ENCODE measurements at places on chromosomes 4 and X.
A peak's percentile ranks its signal among the peaks of the same experiment; 100 is the strongest.

- DNase-seq, result no peak
Observed at GRCh38 chrX:108947205-108947604, 210.8 kb upstream of the IRS4 start.

GRCh38 chr4:59553721-59554091 is 1646.4 kb upstream of the ADGRL3 start:
- DNase-seq, result no peak

DNA sequence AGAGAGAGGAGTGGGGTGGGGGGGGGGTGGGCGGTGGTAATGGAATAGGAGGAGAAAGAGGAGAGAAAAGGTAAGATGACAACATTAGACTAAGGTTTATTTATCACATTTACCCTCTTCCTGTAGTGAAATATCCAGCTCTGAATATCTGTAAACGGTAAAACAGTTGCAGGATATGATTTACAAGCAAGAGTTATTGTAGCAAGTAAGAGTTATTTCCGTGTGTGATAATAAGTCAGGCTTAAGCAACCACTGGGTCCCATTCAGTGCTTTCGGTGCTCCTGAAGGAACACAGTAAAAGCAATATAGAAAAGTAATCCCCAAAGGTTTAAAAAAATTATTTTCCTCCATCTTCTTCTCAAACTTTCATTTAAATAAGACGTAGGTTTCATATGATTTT is 103.6 kb downstream of the MANBA start:
- no peak for DNase-seq

DNA sequence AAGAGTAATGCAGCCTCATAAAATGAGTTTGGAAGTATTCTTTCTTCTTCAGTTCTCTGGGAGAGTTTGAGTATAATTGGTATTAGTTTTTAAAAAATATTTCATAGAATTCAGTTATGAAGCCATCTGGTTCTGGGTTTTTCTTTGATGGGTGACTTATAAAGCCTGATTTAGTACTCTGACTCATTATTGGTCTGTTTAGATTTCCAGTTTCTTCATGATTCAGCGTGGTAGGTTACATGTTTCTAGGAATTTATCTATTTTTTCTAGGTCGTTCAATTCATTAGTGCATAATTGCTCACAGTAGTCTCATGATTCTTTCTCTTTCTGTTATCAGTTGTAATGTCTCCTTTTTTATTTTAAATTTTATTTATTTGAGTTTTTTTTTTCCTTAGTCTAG is 111.2 kb downstream of the CEP44 start:
- no peak for DNase-seq

DNA sequence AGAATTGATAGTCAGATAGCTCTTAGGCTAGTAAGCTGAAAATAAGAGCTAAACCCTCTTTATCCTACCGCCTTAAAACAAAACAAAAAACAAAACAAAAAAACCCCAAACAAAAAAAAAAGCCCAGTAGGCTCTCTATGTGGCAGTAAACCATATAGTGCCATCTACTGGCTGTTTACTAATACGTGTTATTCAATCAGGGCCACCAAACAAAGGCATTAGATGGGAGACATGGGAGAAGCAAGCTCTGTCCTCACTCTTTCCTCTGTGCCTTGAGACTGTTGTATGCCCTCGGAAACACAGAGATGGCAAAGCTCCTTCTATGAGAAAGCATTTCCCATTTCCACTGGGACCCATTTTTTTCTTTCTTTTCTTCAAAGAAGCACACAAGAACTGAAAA is 148.8 kb upstream of the MID1 start:
- DNase-seq, result no peak

DNA sequence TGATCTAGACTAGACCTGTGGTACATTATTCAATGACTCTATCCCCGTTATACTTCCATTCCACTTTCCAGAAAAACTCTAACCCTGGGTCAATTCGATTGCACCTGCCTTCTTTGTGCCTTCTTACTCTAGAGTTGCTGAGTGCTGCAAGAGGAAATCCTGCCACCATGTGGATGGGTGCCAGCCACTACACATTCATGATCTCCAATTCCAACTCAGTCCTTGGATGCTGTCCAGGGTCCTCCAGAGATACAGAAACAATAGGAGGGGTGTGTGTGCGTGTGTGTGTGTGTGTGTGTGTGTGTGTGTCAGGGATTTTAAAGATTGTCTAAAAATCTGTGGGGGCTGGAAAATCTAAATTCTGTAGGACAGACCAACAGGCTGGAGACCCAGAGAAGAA is 42.9 kb upstream of the INTS6L start:
- DNase-seq, result no peak

DNA sequence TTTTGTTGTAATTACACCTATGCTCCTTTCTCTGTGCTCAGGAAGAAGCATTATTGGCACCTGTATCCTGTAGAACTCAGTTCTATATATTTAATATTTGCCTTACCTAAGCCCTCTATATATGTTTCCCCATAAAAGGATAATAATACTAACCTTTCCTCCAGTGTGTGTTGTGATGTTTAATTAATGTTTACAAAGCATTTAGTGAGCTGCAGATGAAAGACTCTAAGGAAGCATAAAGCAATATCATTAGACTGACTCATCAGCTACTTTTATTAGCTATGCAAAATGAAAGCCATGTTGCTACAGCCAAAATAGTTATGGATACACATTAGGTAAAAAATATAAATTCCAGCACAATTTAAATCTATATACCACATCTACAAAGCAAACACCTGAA is 93.6 kb upstream of the PTPN13 start:
- no peak for DNase-seq

- DNase-seq, result no peak
Observed at GRCh38 chrX:77447653-77448569, 722 bp downstream of the FGF16 start.

DNA sequence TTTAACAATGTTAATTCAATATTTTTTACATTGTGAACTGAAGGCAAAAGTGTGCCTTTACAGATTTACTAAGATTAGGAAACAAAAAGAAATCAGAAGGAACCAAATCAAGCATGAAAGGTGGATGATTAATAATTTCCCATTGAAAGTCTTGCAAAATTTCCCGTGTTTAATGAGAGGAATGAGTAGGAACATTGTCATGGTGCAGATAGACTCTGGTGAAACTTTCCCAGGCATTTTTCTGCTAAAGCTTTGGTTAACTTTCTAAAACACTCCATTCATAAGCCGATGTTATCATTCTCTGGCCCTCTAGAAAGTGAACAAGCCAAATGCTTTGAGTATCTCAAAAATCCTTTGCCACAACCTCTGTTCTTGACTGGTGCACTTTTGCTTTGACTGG is 1522.8 kb upstream of the PABPC4L start:
- DNase-seq, result no peak

DNA sequence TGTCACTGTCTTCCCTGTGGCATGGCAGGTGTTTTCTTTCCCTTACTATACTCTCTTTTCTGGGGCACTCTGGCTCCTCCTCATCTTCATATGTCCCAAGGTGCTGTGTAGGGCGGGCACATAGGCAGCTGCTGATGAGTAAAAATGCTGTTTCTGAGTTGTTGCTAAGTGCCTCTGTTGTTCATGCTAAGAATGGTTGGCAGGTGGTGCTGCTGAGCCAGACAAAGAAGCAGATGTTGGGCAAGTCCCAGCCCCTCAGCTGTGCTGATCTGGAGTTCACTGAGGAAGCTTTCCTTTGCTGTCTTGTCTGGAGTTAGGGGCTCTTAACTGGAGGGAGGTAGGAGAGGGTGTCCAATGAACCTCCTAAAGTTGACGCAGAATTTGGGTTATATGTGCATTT is 40.6 kb downstream of the HADH start:
- DNase-seq, result peak; percentile 22

DNA sequence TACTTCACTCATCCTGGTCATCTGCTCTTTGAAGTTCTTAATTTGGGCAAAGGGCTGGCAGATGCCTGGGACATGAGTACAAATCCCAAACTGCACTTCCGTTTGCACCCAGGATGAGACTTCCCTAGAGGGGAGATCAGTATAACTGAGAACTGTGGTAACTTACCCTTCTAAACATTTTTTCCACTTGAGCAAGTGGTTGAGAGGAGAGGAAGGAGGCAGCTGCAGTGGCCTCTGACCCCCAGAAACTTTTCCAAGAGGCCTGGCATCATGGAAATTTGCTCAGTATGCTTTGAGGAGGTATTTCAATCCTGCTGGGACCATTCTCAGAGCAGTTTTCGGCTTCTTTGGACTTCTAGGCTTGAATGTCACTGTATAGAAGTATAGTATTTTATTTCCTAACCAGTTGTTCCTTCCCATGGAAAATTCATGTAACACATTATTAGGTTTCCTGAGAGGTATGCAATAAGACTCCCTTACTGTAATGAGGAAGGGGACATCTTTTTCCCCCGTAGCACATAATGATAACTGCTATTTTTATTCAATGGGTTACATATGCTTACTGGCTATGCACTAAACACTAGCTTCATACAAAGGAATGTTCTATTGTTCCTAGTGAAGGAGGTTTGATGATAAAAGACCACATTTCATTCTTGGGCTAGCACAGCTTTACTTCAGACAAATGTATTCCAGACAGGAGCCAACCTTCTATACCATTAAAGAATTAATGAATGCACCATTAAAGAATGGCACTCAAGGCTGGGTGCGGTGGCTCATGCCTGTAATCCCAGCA is 129.3 kb downstream of the SHROOM3 start:
- DNase-seq, result no peak

- no peak for DNase-seq
Observed at GRCh38 chr4:156608651-156609050, 362.9 kb downstream of the PDGFC start.

GRCh38 chr4:1082215-1083182 is 30.9 kb downstream of the RNF212 start:
- DNase-seq, result no peak

GRCh38 chr4:107743532-107743931 is 23.5 kb upstream of the PAPSS1 start:
- DNase-seq, result no peak

- no peak for DNase-seq
Observed at GRCh38 chr4:180799798-180800197, 1443.4 kb upstream of the TENM3 start.

- DNase-seq, result no peak
Observed at GRCh38 chrX:150185766-150186165, 177.4 kb upstream of the MAMLD1 start.

- no peak for DNase-seq
Observed at GRCh38 chr4:39323821-39324220, 42.3 kb downstream of the RFC1 start.

DNA sequence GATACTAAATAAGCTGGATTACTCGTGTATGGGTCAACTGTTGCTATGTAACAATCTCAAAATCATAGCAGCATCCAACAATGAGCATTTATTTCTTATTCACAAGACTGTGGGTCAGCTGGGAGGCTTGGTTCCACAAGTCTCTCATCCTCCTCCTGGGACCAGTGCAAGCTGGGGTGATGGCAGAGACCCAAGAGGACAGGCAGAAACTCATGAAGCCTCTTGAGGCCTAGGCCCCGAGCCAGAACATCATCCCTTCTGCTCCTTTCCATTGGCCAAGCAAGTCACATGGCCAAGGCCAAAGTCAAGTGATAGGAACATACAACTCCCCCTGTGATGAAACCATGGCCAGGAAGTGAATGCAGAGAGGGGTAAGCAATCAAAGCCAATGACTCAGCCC is 422.1 kb downstream of the BCOR start:
- DNase-seq, result no peak

DNA sequence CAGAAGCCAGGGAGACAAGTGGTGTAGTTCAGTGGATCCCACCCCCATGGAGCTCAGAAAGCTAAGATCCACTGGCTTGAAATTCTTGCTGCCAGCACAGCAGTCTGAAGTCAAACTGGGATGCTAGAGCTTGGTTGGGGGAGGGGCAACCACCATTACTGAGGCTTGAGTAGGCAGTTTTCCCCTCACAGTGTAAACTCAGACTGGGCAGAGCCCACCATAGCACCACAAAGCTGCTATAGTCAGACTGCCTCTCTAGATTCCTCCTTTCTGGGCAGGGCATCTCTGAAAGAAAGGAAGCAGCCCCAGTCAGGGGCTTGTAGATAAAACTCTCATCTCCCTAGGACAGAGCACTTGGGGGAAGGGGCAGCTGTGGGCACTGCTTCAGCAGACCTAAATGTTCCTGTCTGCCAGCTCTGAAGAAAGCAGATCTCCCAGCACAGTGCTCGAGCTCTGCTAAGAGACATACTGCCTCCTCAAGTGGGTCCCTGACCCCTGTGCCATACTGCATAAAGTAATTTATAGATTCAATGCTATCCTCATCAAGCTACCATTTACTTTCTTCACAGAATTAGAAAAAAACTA is 163.2 kb downstream of the HHIP start:
- DNase-seq, result peak; percentile 9

DNA sequence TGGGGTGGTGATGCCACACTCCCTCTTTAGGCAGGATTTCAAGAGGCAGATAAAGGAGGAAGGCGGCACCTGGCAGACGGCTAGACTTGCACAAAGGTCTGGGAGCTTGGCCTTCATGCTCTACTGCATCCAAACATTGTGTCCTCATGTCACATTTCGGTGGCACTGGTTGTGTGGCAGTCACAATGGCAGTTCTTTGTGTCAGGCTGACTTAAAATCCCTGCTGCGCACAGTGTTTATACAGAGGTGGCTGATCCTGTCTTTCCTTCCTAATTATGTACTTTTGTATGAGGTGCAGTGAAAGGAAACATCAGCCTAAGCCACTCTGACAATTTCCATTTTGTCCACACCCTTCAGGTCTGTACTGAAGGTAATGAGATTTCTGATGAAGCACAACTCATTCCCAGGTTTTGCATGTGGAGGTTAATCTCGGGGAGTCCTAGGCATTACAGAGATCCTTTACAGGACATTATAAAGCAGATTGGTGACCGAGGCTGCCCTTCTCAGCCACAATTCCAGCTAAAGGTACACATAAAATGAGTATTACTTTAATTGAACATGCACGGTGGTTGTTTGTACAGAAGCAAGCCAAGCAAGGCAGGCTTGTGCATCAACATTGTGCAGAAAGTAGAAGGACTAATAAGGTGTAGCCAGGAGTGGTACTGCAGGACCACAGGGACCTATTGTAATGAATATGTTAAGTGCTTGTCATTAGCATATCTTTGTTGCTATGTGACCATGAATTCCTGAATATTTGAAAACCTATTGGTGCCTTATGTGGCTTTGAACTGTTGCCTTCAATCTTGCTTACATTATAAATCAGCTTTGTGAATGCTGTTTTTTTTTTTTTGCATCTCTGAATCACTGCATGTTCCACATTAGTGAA is 147.6 kb downstream of the STK32B start:
- no peak for DNase-seq

GRCh38 chr4:66034671-66035070 is 364.4 kb upstream of the EPHA5 start:
- no peak for DNase-seq

DNA sequence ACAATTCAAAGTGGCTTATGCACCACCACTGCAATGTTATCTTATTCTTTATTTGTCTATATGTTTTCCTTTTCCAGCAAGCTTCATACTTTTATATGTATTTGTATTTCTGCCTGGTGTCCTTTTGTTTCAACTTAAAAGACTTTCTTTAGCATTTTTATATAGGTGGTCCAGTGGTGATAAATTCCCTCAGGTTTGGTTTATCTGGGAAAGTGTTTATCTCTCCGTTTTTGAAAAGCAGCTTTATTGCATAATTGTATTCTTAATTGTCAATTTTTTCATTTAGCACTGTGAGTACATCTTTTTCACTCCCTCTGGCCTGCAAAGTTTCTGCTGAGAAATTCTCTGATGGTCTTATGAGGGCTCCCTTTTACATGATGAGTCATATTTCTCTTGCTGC is 479.0 kb upstream of the GRID2 start:
- no peak for DNase-seq
